ENCODE measurements at places on chromosomes 12 and 14. TPM values are rescaled to one million over a fixed set of nuclear protein-coding genes. Genes with fewer than 3 reads are reported as not detected.

GRCh38 chr12:87323369-87323768 lies 705.8 kb downstream of the C12orf50 start:
- DNase-seq: no peak

Gene TUBA1B
- total RNA-seq: 2,153 TPM

Gene RARG
- 59.7 TPM for total RNA-seq

DNA sequence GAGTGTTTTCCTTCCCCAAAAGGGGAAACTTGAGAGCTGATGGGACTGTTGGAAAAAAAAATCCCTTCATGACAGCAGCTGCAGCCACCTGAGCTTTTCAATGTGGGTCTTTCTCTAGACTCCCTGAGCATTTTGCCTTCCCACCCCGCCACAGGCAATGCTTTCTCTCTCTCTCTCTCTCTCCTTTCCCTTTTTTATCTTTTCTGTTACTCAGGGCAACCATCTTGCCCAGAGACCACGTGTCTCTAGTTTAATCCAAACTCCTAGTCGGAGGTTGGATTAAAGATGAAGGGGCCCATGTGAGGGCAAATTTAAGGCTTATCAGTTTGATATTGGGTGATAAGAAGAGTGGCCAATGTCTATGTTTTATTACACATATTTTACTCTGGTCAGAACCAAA lies 25.9 kb upstream of the B4GALNT1 start:
- no peak for DNase-seq

GRCh38 chr12:20434996-20435395 lies 66.7 kb downstream of the PDE3A start:
- DNase-seq: no peak

DNA sequence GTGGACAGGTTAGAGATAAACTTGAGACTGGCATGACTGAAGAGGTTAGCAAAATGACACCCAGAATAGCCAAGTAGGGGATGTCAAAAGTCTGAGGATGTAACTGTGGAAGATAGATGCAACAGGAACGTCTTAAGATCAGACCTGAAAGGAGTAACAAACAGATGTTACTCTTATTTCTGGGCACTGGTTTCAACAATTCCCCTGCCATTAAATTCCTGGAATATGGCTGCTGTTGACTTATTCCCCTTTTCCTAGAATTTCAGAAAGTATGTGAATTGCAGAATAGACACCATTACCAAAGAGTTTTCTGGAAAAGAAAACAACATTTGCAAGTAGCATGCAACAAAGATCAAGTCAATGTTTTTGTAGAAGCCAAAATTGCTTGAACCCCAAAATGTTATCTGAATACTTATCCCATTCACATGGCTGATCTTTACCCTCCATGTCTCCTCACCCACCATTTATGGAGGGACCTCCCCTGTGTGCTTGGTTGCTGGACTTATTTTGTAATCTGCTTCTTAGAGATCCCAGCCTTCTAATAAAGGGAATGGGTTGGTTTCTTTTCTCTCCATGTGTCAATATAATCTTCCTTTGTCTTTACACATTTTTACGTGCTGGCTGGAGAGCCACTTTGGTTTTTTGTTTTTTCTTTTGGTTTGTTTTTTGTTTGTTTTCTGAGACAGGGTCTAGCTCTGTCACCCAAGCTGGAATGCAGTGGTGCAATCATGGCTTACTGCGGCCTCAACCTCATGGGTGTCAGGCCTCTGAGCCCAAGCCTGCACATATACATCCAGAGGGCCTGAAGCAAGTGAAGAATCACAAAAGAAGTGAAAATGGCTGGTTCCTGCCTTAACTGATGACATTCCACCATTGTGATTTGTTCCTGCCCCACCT lies 57.0 kb downstream of the BBS10 start:
- no peak for DNase-seq

DNA sequence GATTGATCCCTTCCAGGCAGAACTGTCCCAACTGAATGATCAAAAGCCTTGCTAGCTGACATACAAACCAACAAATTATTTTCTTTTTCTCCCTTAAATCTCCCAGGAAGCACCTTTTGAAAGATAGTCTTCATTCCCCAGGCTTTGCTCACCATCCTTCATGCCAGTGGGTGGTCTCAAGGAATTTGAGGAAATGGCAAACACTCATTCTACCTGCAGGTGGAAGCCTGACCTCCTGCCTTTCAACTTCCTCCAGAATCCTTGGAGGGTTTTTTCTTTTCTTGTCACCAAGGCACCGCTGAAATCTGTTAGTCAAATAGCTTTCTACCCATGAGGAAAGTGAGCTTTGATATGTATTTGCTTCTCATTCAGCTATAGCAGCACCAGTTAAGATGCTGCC lies 128.5 kb downstream of the WIF1 start:
- DNase-seq: no peak

DNA sequence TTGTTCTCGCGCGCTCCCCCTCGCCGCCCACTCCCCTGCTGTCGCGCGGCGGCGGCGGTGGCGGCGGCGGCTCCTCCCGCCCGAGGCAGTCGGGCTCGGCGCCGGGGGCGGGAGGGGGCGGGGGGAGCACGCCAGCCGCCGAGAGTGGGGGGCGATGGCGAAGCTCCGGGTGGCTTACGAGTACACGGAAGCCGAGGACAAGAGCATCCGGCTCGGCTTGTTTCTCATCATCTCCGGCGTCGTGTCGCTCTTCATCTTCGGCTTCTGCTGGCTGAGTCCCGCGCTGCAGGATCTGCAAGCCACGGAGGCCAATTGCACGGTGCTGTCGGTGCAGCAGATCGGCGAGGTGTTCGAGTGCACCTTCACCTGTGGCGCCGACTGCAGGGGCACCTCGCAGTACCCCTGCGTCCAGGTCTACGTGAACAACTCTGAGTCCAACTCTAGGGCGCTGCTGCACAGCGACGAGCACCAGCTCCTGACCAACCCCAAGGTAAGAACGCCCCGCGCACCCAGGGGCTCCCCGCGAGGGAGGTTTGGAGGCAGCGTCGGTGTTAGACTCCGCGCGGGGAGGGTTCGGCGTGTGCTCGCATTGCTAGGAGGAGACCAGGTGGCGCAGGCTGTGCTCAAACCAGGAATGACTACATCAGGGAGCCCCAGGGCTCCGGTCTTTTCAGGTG lies 629 bp downstream of the KCNMB4 start:
- DNase-seq: peak; percentile 76

Gene PRB2
- total RNA-seq: not detected

DNA sequence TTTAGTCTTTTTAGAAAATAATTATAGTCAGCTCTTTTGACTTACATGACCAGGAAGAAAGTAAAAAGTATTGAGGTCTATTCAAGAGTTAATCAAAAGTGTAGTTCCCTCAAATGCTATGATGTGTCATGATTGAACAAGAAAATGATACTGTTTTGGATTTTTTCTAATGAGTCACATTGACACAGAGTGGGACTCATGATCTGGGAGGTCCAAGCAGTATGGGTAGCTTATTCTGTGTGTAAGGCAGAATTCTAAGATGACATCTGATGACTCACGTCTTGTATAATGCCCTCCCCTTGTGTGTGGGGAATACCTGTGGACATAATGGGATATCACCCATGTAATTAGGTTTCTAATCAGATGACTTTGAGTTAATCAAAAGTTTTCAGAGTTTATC lies 178.1 kb upstream of the DDHD1 start:
- no peak for DNase-seq

GRCh38 chr14:85590784-85591183 lies 60.8 kb downstream of the FLRT2 start:
- DNase-seq: no peak

DNA sequence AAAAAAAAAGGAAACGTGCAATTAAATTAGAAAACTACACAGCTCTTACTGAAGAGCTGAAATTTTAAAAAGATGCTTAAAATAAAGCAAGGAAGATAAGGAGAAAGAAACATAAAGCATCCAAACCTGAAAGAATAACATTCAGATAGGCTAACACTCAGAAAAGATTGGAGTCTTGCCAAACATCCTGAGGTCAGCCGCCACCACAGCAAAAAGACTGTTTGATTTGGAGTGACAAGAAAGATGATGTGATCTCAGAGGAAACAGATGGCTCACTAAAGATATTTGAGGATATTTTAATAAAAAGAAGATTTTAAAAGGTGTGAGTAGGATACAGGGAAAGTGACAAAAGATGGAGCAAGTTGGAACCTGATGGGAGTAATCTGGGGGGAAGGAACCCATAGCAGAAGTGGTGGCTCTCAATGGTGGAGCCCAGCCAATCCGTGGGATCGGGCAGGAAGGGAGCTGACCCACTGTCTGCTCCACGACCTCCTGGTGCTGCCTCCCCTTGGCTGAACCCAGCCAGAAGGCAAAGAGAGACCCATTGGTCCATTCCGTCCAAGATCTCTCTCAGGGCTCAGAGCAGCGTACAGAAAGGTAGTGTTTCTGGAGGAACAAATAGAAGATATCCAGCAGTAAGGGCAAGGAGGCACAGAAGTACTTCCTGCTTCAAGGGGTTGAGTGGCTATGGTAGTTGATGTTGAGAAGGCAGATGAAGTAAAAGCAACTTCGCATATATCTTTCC lies 469.6 kb downstream of the RGS6 start:
- peak; percentile 64 for DNase-seq

- no peak for DNase-seq
Observed at GRCh38 chr14:100891051-100891450, 12.5 kb downstream of the RTL1 start.

Gene DAO
- total RNA-seq: not detected

DNA sequence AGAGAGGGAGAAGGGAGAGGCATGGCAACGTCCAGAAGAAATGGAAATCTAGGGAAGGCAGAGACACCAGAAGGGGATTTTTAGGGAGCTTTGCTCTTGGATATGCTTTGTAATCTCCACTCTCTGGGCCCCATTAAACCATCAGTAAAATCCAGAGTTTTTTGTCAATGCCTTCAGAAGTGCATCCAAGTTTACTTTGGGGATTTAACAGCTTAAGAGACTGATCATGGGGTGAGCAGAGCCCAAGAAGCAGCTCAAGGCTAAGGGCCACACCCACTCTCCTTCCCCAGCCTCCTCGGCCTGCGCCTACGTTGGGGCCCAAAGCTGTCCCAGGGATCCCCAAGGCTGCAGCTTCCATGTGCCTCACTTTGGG lies 37.4 kb upstream of the WSCD2 start:
- no peak for DNase-seq

GRCh38 chr14:64563696-64564095 lies 13.9 kb downstream of the PPP1R36 start:
- DNase-seq: no peak

DNA sequence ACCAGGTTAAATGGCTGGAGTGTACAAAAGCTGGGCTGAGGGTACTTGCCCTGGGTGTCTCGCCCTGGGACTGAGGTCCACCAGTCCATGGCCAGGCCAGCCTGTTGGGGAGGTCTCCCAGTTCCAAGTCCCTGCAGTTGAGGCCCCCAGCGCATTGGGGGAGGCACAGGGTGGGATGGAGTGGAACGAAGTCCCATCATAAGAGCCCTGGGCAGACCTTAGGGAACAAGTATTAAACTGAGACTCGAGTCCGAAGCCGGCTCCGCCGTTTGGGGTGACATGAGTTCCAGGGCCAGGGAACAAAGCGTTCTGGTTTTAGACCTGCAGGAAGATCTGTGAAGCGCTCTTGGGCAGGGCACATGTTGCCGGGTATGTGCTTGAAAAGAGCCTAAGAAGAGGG lies 84.7 kb downstream of the ALG10 start:
- no peak for DNase-seq

Gene GPRC5D
- total RNA-seq: 0.22 TPM

DNA sequence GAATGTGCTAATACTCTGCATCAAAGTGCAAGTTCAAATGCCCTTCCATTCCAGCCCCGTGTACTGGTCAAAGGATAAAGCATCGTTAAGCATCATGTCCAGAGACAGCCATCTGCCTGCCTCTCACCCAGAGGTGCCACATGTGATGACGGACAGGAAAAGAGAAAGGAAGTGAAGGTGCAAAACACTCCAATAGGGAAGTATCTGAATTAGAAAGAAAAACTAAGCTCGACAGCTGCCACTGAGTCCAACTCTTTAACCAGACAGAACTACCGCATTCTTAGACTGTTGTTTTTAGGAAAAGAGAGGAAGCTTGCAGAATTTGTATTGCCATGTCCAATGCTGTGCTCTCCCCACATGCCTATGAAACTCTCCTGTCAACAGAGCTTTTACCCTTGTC lies 465.0 kb upstream of the SOX5 start:
- DNase-seq: no peak

DNA sequence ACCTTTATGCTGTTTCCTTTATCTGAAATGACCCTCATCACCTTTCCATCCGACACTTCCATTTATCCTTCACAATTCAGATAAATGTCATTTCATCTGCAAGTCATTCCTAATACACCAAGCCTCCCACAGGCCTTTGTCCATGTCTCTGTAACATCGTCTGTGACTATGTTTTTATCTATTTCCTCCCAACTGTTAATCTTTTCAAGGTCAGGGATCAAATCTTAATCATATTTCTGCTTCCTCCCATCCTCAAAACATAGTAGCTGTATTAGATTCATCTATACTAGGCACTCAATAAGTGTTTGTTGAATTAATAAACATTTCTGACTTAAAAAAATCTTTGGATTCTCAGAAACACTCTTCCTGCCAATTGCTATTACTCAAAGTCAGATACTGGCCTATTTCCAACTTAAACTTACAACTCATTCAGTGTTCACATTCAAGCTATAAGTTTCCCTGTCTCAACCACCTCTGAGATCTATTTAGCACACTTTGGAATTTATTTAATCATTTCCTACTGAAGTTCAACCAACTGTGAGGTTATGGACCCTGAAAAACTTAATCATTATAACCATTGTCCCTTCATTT lies 100.2 kb upstream of the ALX1 start:
- no peak for DNase-seq

- DNase-seq: no peak
Observed at GRCh38 chr12:95986635-95987570, 9.2 kb downstream of the HAL start.

Gene SYCP3
- total RNA-seq: 0.75 TPM

GRCh38 chr14:87059060-87059839 lies 933.7 kb downstream of the GALC start:
- no peak for DNase-seq

DNA sequence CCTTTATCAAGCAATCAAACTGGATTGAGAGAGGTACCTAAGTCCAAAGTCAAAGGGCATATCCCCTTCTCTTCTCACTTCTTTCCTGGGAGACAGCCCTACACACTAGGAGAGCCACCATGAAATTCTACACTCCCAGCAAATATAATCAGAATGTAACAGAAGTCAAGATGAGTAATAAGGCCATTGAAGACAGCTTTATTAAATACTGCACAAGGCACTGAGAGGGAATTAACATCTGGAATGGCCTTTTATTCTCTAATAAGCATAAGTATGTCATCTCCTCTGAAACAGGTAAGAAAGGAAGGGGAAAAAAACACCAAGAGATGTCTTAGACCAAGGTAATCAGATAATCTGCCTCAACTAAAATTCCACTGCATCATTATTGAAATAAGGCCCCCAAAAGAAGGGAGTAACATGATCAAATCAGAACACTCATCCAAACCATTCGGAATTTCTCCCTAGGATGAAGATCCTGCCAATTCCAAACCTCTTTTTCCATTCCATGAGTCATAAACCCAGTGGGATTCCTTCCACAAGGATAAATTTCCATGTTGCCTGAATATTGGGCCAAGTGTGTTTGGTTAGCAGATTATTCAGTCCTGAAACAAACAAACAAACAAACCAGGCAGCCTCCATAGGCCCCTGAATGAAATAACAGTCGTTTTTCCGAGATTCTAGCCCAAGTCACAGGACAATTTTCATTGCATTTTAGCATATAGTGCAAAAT lies 19.9 kb downstream of the SLC35F4 start:
- no peak for DNase-seq

- DNase-seq: no peak
Observed at GRCh38 chr14:62943202-62943601, 102.1 kb downstream of the KCNH5 start.
